ENCODE measurements at places on chromosomes 3 and 15.

GRCh38 chr15:28122038-28122949 is 23.2 kb upstream of the OCA2 start:
- no peak for DNase-seq

DNA sequence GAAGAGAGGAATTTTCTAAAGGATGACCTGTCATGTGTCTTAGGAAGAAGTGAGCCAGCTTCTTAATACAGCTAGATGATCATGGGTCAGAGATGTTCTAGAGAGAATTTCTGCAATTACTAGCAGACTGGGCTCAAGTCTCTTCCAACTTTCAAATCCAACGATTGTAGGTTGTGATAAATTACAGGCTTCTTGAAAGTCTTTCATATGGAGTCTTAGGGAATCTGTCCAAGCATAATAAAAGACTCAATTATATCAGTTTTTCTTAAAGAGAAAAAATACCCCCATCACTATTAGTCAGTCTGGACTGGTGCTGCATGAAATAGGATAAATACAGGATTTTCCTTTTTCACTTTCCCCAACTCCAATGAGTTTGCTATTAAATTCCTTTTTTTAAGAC is 59.1 kb downstream of the DRD3 start:
- no peak for DNase-seq

DNA sequence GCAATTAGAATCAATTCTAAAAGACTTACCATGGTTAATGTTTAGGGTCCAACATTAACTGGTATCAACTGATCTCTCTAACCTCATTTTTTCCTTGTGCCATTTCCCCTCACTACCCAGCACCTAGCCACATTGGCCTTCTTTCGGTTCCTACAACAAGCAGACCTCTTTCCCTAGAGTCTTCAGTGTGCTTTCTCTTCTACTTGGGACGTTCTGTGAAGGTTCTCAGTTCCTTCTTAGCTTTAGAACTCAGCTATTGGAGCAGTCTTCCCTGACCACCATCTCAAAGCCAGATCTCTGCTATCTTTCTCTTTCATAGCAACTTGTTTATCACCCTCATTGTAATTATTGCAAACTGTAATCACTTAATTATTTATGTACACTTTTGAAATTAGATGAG is 31.5 kb upstream of the MINDY4B start:
- DNase-seq: no peak

DNA sequence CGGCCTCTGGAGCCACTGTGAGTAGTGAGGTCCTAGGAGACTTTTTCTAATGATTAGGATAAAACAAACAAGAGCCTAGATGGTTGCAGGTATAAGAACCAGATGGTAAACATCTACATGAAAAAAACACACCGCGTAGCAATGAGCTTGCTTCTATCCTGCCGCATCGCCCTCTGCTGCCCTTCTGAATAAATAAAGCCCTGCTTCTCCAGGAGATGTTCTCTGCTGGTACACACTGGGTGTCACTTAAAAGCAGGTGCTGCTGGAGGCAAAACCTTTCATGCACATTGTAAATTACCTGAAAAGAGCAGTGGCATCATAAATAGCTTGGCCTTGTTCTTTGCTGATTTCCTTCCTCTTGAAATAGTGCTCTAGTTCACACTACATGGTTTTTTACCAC is 164.4 kb upstream of the TOPAZ1 start:
- DNase-seq: no peak

DNA sequence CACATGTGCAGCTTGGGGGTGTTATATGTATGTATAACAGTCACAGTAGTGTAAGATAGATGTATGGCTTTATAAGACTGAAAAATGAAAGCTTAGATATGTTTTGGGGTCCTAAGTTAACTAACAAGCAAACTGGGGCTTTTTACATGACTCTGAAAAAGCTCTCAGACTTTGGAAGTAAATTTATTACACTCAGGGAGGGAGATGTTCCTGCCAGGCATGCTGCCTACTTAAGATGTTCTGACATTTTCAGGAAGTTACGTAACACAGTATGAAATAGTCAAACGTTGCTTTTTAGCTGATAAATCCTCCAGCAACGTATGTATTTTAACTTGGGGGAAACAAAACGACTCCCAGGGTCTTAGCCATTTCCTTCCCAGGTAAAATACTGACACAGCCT is 1.7 kb upstream of the IFT57 start:
- DNase-seq: no peak

All from fibroblast of skin of back (primary cell).